ENCODE measurements at places on chromosomes 3 and 15.

- DNase-seq, result peak; percentile 82
Observed at GRCh38 chr15:99213187-99213811, 36.1 kb downstream of the TTC23 start.

DNA sequence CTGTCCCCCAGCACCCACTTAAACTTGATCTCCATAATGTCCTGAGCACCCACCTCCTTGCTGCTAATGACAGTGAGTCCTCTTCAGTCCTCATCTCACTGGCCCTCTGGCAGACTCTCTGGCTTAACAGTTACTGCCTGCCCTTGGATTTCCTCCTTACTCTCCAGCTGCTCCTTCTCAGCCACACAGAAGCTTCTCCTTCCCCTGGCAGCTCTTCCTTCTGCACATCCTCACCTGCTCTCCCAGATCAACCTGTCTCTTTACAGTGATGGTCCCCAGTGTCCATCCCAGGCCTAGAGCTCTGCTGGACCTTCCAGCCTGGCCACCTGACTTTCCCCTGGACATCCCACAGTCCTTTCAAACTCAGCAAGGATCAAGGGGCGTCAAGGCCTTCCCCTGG, 47.4 kb upstream of the SMAD3 start:
- DNase-seq, result no peak

DNA sequence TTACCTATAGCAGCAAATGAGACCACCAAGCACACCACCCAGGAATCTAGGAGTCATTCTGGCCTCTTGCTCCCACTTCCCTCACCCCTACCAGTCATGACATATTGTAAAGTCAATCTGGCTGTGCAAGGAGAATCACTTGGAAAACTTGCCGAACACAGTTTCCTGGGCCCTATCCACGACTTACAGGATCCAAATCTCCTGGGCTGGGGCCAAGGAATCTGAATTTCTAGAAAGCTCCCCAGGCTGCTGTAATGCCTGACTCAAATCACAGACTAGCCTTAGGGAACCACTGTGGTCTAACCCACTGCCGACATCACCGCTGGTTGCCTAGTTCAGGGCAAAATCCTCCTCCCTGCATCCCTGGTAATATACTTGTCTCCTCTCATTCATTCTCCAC, 4.2 kb upstream of the CRABP1 start:
- DNase-seq, result no peak

- no peak for DNase-seq
Observed at GRCh38 chr15:25789616-25789999, 73.5 kb downstream of the ATP10A start.

GRCh38 chr15:52789008-52789600, 1.0 kb downstream of the ONECUT1 start:
- DNase-seq, result no peak

GRCh38 chr3:16665282-16665741, 60.1 kb upstream of the DAZL start:
- no peak for DNase-seq

GRCh38 chr15:22866079-22866478, 27.6 kb downstream of the NIPA2 start:
- DNase-seq, result no peak

DNA sequence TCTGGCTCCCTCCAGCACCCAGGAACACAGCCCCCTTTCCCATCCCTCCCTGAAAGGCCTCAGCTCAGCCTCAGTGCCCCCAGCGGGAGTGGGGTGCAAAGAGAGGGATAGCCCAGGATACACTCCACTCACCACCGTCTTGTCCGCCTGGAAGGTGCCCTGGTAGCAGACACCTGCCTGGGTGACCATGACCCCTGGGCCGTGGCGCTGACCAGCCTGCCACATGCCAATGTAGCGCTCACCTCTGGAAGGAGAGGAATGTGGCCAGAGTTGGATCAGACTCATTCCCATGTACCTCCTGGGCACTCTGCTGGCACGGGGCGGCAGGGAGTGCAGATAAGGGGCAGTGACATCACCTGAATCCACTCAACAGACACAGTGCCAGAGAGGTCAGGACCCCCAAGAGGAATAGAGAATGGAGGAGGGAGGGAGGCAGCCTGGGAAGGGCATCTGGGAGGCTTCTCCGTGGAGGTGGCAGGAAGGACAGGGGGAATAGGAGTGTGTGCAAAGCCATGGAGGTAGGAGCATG, 13.1 kb downstream of the ALS2CL start:
- no peak for DNase-seq

DNA sequence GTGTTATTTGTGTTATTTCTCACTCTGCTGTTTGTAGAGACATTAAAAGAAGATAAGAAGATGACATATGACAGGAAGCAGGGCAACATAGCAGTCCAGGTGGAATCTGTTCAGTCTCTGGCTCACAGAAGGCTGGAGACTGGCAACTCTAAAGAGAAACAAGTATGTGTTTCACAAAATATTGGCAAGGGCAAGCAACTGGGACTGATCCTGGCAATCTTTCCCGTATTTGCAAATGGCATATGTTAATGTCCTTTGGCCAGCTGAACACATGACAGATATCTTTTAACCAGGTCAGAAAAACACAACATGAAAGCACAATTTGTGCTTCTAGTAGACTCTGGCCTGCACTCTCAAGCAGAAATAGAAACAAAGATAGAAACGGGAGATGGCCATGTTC, 1354.1 kb upstream of the EPHA6 start:
- DNase-seq, result no peak

- no peak for DNase-seq
Observed at GRCh38 chr3:130715616-130716015, 31.0 kb downstream of the PIK3R4 start.

DNA sequence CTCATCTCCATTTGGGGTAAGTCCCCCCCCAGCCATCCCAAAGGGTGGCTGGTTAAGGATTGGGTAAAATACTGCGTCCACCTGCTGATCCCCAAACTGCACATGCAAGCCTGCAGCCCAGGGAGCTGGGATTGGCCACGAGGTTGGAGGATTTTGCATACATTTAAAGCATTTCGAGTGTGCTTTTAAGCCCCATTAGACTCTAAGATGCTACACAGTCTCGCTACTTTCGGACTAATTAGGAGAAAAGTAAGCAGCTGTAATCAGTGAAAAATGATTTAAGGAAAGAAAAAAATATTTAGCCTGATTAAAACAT, 23.9 kb downstream of the SLC6A6 start:
- DNase-seq, result no peak

GRCh38 chr3:189320511-189320910, 148.7 kb downstream of the TPRG1 start:
- DNase-seq, result no peak

DNA sequence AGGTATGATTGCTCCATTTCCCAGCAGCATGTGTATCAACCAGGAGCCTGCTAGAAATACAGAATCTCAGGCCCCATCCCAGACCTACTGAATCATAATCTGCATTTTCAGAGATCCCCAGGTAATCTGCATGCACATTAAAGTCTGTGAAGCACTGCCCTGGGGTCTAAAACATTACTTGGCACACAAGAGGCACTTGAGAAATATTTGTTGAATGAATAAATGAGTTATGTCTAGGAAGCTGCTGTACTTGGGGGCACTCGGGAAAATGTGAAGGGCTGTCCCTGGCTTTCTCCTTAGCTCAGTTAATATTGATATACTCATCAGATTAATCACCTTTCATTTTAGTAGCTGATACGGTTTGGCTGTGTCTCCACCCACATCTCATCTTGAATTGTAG, 184.4 kb downstream of the RORA start:
- DNase-seq, result no peak

- DNase-seq, result no peak
Observed at GRCh38 chr3:6088433-6088832, 772.5 kb upstream of the GRM7 start.

DNA sequence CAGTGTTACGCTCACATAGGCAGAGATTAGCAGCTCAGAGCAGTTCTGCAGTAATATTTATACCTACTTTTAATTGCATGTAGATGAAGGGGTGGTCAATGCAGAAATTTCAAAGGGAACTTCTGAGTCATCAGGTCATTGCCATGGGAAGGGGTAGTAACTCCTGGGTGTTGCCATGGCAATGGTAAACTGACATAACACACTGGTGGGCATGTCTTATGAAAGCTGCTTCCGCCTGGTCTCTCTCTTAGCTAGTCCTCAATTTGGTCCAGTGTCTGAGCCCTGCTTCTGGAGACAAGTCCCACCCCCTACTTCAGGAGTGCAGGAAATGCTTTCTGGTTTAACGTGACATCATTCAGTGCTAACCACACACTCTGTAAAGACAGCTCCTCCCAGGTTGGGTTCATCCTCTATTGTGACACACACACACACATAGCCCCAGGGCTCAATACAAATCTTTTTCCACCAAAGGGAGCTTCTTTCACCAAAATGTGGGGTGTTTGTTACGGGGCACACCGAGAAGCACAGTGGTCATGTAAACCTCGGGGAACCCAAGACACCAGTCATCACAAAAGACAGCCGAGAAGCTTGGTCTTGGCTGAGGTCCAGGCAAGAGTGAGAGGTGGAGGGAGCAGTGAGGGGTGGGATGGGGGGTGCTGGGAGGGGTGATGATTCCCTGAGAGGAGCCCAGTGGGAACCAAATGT, 74.5 kb downstream of the TLE3 start:
- DNase-seq, result no peak

- DNase-seq, result no peak
Observed at GRCh38 chr15:67093504-67093862, 28.1 kb downstream of the SMAD3 start.

DNA sequence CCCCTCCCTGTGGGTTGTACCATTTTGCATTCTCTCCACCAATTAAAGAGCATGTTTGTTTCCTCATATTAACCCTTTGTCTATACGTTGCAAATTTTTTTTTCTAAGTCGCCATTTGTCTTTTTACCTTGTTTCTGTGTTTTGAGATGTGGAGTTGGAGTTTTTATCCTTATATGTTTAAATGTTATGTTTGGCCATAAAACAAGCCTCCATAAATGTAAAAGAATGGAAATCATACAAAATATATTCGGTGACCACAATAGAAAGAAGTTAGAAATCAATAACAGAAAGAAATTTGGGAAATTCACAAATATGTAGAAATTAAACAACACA, 29.2 kb downstream of the LRRK1 start:
- no peak for DNase-seq

DNA sequence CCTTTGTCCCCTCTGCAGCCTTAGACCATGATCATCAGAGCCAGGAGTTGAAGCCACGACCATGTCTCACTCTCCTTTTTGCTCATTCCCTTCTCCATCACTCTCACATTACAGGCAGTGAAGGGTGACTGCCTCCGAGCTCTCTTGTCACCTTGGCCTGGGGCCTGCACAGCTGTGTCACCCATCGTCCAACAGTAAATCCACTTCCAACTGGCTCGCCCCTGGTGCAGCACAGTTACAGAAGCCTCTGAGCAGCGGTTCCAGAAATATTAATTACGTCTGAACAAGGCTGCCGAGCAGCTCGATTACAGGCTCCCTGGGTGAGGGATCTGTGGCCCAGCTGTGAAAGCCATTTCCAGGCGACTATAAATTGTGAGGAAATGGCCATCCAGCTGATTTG, 528.2 kb downstream of the NR2F2 start:
- no peak for DNase-seq

DNA sequence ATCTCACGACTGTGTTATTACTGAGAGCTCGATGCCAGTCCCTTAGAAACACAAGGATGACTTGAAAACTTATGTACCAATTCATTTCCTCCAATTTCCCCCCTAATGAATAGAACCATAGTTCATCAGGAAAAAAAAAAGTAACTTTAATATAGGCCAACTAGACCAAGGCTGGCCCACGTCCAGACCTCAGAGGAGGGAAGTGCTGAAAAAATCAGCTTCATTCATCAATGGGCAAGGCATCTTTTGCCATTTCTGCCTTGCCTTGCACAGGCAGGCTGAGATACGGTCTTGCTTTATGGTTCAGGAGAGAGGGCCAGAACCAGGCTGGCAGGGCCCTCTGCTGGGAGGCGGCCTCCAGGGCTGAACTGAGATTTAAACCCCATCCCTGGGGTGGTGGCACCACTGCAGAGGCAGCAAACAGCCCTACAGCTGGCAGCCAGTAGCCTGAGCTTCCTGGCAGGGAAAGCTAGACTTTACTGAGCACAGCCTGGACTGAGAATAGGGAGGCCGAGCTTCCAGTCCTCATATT, 104.1 kb upstream of the TNFAIP8L3 start:
- no peak for DNase-seq

DNA sequence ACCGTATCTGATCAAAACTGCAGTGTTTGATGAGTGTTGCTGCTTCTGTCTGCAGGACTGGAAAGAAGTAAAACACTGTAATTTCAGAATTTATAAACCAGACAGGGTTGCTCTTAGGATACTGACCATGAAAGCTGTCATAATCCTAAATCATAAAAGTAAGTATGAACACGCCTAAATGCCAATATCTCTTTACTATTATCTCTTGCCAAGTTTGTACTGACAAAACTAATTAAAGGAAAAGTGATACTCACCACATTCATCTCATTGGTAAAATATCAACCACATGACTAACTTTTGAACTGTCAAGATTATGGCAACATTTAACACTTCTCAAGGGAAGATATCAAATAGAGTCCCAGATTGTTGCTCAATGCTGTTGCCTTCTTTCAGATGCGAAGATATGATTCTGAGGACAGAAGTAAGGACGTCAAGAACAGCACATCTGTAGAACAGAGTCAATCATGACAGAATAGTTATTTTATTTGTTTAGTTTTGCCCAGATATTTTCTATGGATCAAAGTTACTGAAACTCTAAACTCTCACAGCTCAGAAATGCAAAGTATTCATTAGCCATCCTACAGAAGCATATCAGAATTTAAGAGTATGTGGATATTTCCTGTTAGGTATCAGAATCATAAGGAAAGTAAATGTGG, 61.4 kb upstream of the COL8A1 start:
- DNase-seq, result no peak

DNA sequence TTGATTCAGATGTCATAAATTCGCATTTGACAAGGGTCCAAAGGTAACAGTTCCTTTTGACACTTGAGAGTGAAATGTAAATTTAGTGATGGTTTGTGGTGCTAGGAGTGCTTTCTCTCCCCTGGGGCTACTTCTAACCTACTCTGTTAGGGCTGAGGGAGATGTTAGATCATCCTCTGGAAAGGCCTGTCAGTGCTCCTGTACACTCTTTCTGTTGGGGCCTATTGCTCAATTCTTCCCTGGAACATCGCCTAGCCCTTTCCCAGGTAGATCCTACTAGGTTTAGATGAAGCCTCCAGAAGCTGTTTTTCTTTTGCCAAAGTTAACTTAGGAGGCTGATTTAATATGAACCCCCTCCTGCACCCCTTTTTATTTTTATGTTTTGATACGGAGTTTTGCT, 1.4 kb downstream of the PCCB start:
- no peak for DNase-seq

GRCh38 chr3:138928727-138929372, 18.1 kb downstream of the FOXL2 start:
- DNase-seq, result no peak

GRCh38 chr3:58135712-58136543, 74.8 kb downstream of the DNASE1L3 start:
- no peak for DNase-seq

DNA sequence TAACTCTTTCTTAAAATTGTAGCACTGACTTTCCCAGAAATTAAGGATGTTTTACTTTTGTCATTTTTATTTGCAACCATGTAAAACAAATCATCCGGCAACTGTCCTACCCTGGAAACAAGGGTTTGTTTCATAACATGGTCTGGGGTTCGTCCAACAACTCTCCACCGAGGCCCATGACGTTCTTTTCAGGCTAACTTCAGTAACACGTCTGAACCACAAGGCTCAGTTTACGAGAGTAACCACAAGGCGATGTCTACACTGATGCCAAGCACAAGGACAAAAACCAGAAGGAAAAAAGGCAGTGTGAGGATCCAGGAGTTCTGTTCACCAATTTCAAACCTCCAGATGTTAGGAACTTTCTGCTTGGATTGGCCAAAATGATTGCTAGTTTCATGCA, 546.1 kb downstream of the NTRK3 start:
- peak; percentile 59 for DNase-seq

GRCh38 chr15:99989095-99989494, 255.9 kb upstream of the LYSMD4 start:
- DNase-seq, result no peak
